ENCODE measurements at places on chromosomes 2 and 18. TPM values are rescaled to one million over a fixed set of nuclear protein-coding genes. Genes with fewer than 3 reads are reported as not detected.

Gene EFEMP1
- total RNA-seq, result 308 TPM

GRCh38 chr2:65300761-65301711 lies 73.4 kb downstream of the ACTR2 start:
- peak; percentile 71 for DNase-seq

GRCh38 chr2:177078416-177078815 lies 134.2 kb upstream of the HNRNPA3 start:
- no peak for DNase-seq

DNA sequence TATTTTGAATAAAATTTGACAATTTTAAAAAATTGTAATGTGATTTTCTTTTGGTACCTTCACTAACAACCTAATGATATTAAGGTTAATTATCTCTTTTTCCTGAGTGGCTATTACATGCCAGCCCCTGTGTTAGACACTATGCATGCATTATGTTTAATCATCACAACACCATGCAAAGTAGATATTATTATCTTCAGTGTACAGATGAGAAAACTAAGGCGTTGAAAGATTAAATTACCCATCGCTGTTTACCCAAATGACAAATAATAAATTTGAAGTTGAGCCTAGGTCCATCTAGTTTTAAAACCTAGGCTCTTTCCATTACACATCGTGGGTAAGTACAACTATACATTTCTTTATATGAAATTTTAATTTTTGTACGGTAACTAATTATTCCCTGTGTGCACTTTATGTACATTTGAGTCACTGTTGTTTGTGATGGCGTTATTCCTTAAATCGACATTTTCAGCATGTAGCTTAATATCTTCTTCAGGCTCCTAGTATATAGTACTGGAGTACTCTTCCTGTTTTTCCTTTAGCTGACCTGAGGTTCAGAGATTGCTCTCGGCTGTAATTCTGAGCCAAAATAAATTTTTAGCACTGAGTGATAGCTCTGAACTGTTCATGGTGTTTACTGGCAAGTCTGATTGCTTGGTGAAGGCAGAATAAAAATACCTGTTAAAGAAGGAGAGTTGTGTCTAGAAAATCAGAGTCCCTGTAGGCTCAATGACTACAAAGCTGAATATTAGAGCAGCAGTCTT lies 13.9 kb upstream of the MBD2 start:
- DNase-seq, result no peak

Gene CDKL4
- 0.79 TPM for total RNA-seq

DNA sequence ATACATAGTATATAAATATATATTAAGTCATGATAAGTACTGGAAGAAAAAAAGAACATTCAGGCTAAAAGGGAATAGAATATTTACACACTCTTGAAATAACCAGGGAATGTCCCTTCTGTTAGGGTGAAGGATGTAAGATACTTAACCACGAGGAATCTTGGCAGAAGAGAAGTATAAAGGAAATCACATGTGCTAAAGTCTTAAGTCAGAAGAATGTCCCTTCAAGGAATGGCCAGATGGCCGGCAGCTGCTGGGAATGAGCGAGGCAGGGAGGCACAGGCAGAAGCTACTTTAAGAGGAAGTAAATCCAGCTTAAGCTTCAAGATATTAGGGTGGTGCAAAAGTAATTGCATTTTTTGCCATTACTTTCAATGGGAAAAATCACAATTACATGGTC lies 5.5 kb downstream of the CCDC102B start:
- no peak for DNase-seq

GRCh38 chr2:196427986-196428634 lies 211.4 kb upstream of the CCDC150 start:
- DNase-seq, result no peak

DNA sequence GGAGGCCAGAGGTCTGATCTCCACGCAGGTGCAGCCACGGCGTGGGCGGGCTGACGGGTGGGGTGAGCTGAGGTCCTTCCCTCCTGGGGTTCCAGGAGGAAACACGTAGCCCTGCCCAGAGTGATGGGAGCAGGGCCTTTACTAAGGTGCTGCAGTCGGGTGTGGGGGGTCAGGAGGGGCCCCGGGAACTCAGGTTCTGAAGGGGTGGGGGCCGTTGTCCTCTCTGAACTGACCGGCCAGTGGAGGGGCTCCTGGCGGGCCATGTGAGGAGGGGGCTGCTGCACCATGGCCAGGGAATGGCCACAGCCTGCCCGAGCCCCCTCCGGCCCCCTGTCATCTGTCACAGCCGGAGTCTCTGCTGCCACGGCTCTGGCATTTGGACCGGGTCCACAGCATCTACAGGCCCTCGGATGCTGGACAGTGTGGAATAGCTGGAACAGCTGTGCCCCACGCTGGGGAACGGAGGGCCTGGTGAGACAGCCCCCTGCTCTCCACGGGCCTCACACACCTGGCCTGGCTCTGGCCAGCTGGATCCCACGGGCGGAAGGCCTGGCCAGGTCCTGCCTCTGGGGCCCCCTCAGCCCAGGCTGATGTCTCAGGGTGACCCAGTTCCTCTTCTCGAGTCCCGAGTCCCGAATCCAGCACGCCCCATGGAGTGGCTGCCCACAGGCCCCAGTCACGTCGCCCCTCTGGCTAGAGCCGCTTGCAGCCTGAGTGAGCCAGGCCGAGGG lies 145.6 kb upstream of the GPC1 start:
- DNase-seq, result no peak

GRCh38 chr2:122886479-122887145 lies 1131.2 kb downstream of the TSN start:
- DNase-seq, result no peak

Gene MRPS5
- 39.0 TPM for total RNA-seq

DNA sequence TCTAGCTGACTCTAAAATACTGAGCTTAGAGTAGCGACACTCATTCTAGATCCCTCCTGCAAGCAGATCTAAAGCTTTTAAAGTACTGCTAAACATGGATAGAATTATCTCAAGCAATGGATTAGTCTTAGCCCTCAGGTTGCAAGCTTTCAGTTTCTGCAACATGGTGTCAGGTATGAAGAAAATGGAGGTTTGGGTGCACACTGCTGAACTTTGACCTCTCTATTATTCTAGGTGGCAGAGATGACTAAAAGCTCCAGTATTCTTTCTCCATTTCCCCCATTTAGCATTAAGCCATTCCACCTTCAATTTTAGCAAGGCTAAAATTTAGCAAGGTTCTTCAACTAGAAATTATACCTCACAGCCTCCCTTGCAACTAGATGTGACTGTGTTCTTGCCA lies 117.0 kb downstream of the CACNB4 start:
- DNase-seq, result no peak

- no peak for DNase-seq
Measured at GRCh38 chr2:141610564-141611175, 520.1 kb downstream of the LRP1B start.

DNA sequence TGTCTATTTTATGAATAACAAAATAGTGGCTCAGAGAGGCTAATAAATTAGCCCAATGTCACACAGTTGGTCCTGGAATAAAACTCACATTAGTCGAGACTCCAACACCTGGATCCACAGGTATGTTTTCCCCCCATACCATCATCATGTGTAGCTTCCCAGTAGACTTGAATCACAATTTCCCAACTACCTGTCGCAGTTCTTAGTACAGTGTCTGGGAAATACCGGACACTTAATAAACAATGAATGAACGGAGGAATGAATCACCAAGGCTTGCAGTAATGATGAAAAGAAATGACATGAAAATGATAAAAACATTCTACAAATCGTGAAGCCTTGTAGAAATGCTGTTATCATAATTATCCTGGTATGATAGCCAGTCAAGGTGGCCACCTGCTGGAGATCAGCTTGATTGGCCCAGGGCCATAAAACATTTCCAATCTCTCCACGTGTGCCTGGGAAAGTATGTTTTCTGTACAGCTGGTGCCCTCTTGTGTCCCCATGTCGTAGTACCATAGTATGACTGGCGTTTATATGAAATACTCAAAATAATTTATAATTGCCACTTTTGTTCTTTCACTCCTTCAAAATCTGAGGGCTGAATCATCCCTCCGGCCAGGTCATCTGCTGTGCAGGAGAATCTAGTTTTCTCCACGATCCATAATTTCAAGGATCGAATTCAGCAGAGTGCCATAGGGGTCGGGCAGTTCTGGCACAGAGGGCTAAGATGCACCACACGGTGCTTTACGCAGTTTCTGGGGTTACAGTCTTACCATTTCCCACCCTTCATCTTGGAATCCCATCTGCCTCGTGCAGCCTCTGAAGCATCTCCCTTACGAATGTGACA lies 95.4 kb downstream of the LAMA1 start:
- DNase-seq, result peak; percentile 32

DNA sequence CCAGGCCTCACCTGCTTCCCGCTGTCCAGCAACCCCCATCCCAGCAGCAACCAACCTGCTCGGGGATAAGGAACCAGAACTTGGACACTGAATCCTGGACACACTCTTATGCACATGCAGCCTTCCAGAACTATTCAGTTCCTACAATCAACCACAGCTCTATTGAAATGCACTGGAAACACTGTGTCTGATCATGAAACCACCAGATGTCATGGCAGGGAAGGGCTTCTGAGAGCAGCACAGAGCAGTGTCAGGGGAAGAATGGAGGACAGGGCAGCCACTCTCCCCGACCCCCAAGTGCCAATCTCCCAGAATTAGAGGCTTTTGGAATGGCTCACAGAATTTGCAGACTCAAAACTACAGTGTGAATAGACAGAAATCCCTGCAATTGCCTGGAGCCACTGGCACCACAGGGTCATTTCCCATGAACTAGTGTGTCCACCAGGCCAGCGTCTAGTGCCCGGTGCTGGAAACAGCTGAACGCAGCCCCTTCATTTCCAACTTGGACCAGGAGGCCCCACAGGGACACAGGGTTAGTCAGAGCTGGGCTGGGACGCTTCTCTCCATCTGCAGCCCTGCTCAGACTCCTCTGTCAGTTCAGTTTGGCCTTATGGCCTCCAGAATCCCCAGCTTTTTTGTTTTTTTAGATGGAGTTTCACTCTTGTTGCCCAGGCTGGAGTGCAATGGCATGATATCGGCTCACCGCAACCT lies 25.5 kb downstream of the MRPL35 start:
- DNase-seq, result no peak

Gene TMEM178A
- total RNA-seq, result 2.9 TPM

GRCh38 chr2:2229626-2230432 lies 101.2 kb downstream of the MYT1L start:
- DNase-seq, result no peak

GRCh38 chr2:239220981-239221396 lies 179.8 kb downstream of the HDAC4 start:
- no peak for DNase-seq

GRCh38 chr18:59701272-59701671 lies 4.0 kb upstream of the CCBE1 start:
- DNase-seq, result no peak

- DNase-seq, result no peak
Measured at GRCh38 chr2:80238692-80239469, 65.7 kb downstream of the LRRTM1 start.

Gene RNF125
- 1.7 TPM for total RNA-seq

DNA sequence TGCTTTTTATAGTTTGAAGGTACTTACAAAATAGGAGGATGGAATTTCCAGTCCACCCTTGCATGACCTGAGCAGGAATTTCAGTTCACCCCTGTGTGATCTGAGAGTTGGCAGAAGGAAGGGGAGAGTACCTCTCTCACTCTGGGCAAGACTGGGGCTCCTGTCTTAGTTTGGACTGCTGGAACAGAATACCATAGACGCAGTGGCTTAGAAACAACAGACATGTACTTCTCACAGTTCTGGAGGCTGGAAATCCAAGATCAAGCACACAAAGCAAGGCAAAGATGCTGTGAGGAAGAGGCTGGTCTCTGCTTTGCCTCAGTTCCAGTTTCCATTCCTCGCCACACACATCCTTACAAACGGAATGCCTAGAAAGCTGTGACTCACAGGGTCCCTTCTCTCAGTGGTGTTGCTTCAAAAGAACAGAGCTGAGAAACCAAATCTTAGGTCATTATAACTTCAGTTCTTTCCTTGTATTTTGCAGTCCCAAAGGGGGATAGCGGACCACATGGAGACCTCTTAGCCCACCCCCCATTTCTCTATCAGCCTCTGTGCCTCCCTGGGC lies 108.8 kb upstream of the HAAO start:
- no peak for DNase-seq

GRCh38 chr18:45588376-45589355 lies 26.6 kb upstream of the SLC14A2 start:
- no peak for DNase-seq

DNA sequence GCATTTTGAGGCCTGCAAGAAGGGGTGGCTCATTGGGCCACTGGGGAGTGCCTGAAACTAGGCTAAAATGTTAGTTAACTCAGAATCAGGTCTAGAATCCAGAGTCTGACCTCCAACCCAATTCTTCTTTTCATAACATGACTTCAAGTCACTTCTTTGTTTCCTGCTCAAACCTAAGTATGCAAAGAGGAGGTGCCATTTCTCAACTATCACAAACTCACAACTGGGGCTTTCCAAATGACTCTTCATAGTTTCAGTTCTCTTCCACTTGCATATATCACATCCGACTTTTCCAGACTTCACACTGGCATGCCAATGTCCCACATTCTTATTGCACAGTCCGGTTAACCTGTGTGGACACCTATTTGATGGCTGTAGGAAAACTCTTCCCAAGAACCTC lies 211.6 kb downstream of the TCF4 start:
- DNase-seq, result no peak

DNA sequence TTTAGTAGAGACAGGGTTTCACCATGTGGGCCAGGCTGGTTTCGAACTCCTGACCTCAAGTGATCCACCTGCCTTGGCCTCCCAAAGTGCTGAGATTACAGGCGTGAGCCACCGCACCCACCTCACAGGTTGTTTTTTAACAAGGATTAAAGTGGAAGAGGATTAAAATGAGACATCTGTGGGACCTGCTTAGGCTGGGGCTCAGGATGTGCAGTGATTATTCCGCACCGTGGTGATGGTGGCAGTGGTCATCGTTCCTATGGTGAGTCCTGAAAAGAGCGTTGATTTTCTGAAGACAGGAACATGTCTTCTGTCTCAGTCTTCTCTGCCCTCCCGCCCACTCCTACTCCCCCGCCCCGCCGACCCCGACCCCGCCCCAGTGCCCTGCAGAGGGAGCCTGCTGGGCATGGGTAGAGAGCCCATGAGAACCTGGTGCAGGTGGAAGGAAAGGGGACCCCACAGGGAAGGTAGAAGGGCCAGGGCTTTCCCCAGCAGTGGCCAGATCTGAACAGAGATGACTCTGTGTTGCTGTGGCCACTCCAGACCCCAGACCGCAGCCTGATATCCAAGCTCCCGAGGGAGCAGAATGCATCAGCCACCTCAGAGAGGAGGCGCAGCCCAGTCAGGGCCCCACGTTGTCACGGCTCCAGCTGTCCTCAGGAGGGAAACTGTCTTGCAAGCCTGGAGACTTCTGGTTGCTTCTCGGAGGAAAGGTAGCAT lies 34.5 kb upstream of the FOSL2 start:
- no peak for DNase-seq

- DNase-seq, result peak; percentile 96
Measured at GRCh38 chr18:12948050-12948804, 416 bp downstream of the SEH1L start.

GRCh38 chr2:44559108-44559507 lies 197.4 kb downstream of the CAMKMT start:
- no peak for DNase-seq
